ENCODE measurements at places on chromosomes 7 and 10.

- no peak for ATAC-seq
Observed at GRCh38 chr10:11697718-11698527, 44.3 kb upstream of the ECHDC3 start.

- no peak for ATAC-seq
Observed at GRCh38 chr7:4884164-4884563, 648 bp upstream of the RADIL start.

DNA sequence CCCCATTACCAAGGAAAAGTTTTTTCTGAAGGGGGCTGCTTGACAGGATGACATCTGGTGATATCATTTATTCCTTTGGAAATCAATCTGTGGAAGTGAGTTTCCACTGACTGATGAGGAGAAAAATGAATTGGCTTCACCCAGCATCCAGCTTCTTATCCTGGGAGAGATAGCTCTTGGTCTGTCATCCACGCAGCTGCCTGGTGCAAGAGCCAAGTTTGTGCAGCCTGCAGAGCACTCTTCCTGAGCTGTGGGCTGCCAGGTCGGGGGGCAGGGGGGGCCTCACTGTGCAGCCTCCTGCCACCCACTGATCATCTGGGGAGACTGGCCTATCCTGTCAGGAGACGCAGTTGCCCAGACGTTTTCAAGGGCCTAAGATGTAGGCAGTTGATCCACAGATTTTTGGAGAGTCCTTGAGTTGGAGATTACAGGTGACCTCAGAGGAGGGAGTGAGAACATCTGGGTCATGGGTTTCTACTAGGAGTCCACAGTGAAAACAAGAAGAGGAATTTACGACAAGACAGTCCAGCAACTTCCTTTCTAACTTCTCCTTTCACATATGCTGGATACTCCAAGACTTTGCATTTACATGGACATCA, 75.4 kb downstream of the EGFR start:
- ATAC-seq = no peak

DNA sequence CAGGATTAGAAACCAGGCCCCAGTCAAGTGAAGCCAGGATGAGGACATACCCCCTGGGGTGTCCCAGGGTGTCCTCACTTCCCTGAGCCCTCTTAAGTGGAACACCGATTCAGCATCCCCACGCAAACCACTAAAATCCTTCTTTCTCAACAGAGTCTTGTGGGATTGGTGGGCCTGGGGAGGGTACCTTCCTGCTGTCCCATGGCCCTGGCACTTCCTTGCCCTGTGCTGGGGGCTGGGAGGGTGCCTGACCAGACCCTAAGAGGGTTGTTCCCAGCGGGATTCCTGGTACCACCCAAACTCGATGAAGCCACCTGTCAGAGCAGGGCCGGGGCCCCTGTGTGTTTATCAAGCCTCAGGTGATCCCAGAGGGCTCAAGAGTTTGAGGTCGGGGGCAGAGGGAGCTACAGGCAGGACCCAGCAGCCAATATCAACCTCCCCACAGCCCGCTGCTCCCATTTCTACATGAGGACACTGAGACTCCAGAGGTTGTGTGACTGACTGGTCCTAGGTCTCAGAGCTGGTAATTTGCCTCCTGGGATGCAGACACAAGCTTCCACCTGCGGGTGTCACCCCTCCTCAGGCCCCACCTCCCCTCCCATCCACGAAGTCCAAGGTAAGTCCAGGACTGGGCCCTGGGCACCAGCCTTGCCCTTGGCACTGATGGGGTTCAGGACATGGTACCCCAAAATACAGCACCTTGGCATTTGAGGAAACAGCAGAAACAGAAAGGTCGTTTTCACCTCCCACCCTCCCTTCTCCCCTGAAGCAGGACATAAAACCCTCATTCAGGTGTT, 31.4 kb downstream of the OAT start:
- ATAC-seq = no peak

GRCh38 chr10:126599949-126600682, 70.4 kb downstream of the C10orf90 start:
- ATAC-seq = no peak

DNA sequence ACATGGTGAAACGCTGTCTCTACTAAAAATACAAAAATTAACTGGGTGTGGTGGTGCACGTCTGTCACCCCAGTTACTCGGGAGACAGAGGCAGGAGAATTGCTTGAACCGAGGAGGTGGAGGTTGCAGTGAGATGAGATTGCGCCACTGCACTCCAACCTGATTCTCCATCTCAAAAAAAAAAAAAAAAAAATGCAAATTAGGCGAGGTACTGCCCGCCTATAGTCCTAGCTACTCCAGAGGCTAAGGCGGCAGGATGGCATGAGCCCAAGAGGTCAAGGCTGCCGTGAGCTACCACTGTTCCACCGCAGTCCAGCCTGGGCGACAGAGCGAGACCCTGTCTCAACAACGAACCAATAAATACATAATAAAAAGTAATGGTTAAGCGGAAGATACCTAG, 1.1 kb upstream of the EIF4H start:
- peak; percentile 30 for ATAC-seq

DNA sequence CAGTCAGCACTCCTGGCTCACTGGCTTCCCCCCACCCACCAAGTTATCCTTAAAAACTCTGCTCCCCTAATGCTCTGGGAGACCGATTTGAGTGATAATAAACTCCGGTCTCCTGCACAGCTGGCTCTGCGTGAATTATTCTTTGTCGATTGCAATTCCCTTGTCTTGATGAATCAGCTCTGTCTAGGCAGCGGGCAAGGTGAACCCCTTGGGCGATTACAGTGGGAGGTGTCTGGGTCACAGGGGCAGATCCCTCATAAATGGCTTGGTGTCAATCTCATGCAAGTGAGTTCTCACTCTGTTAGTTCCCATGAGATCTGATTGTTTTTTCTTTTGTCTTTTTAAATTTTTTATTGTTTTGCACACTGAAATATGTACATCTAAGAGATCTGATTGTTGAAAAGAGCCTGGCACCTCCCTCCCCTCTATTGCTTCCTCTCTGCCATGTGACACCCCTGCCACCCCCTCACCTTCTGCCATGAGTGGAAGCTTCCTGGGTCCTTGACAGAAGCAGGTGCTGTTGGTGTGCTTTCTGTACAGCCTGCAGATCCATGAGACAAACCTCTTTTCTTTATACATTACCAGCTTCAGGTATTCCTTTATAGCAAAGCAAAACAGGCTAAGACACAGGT, 20.5 kb downstream of the OTUD1 start:
- ATAC-seq = peak; percentile 60

- ATAC-seq = no peak
Observed at GRCh38 chr10:32650246-32650655, 204.3 kb downstream of the CCDC7 start.

DNA sequence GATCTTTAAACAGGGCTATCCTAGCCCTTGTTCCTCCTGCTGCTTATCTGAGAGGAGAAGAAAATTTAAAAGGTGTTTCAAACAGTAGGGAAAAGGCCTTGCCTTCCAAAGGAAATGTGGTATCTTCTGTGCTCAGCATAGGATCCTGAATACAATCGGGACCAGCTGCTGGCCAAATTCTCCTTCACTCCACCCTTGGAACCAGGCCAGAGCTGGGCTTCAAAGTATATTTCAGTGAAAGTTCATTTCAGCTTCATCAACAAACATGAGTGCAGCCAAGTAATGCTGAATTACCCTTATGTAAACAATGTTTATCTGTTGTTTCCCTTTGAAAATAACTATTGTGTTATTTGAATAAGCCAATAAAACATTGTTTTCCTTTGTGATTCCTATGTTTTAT, 146.5 kb upstream of the MEOX2 start:
- no peak for ATAC-seq

DNA sequence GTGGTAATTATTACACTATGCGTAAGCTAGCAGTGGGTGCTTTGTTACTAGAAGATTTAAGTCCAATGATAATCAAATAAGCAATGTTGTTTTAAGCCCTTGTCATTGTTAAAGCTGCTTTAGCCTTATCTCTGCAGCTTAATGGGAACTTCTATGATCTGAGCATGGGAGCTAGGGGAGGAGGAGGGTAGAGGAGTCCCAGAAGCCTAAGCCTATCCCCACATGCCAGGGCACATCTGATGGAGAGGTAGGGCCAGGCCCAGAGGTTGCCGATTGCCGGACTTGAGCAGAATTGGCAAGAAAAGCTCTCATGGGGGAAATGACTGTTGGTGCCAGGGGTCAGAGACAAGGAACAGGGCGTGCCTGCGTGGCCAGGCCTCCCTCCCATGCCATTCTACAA, 13.4 kb downstream of the CUBN start:
- ATAC-seq = peak; percentile 20
